ENCODE measurements at places on chromosomes 11 and 22. TPM values are rescaled to one million over a fixed set of nuclear protein-coding genes. Genes with fewer than 3 reads are reported as not detected.

DNA sequence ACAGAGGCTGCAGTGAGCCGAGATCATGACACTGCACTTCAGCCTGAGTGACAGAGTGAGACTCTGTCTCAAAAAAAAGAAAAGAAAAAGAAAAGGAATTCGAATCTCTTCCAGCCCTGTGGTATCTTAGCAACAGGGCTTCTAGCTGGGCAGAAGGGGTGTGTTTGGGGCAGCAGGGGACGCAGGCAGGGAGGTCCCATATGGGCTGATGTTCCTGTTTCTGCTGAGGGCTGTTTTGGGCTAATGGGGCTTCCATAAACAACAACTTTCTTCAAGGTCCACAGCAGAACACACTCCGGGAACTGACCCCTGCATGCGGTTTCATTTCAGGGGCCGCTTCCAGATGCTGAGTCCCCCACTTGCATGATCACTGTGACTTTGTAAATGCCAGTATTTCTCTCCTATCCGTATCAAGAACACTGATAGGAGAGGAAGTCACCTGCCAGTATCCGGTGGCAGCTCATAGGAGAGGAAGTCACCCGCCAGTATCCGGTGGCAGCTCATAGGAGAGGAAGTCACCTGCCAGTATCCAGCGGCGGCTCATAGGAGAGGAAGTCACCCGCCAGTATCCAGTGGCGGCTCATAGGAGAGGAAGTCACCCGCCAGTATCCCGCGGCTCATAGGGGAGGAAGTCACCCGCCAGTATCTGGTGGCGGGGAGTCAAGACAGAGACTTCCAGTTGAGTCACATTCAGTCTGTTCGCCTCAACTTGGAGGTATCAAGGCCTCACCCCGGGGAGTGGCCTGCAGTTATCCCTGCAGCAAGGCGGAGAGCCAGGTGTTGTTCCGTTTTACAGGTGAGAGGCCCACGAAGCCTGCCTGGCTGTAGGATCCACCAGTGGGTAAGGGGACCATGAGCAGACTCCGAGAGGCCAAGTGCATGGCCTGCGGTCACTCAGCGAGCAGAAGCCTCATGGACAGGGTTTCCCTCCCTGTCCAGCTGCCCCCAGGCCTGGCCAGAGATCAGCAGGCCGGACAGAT lies 8.3 kb upstream of the FGF19 start:
- peak; percentile 54 for DNase-seq

KCNQ1OT1 gene
- total RNA-seq: 2.7 TPM

SHISA8 gene
- under 0.01 TPM for total RNA-seq

PIH1D2 gene
- 0.54 TPM for total RNA-seq

OR51A7 gene
- total RNA-seq: not detected

Data from hematopoietic multipotent progenitor cell (in vitro differentiated cells).